ENCODE measurements at places on chromosomes 16 and 17.
A peak's percentile ranks its signal among the peaks of the same experiment; 100 is the strongest.

DNA sequence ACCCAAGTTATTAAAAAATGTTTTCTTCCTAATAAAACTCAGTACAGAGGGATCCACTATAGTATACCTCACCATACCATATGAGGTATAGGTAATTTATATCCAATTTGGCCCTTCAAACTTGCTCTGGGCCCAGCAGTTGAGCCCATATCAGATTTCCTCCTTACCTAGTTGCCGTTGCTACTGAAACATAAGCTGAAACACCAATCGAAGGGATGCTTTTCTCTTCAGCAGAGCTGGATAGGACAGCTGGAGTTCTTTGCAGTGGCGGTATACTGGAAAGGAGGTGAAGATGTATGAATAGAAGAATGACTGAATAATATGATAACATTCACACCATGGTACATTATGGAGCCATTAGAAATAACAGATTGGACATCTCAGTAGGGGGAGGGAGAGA lies 42.7 kb downstream of the TNRC6C start:
- DNase-seq: no peak

DNA sequence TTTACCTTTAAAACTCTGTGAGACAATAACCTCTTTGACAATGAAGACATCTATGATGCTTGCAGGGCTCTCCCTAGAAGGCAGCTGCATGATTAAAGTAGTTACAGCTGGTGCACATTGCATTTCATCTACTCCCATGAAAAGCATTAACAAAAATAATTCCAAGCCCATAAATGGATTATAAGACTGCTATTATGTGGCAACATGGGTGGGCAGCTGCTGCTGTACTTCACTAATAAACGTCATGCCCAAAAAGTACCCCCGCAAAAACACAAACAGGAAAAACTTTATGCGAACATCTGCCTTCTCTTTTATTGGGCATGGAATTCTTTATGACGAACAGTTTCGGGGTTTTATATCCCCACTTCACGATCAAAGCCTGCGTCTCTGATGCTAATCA lies 224.9 kb downstream of the CA10 start:
- no peak for DNase-seq

GRCh38 chr17:40097931-40098845 lies 2.2 kb downstream of the NR1D1 start:
- no peak for DNase-seq

GRCh38 chr17:57875290-57876022 lies 25.6 kb upstream of the MRPS23 start:
- DNase-seq: peak; percentile 56

DNA sequence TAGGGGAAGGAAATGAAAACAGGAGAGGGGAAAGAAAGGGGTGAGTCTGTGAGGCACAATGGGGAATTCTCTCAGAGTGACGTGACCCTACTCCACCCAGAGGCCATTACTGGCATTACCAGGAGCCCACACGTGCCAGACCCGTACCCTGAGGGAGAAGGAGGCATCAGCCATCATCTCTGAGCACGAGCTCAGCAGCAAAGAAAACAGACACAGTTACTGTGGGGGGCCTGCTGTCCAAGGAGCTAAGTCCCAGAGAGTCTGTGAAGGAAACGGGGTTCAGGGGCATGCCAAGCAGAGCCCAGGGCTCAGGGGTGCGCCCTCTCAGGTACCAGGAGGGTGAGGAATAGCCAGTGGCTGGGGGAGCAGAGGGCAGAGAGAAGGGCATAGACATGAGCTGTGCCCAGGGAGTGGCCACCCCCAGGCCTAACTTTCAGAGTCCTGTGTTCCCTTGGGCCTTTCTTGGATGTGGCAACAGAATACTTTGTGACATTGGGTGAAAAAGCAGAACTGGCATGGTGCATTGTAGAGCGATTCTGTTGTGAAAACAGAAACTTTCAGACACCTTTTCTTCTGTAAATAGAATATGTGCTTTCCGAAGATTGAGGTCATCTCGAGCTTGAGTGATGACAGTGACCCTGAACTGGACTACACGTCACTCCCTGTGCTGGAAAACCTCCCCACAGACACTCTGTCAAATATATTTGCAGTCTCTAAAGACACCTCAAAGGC lies 11.3 kb downstream of the TAF1C start:
- DNase-seq: peak; percentile 51

All from NCI-H1694 treated with DMSO at 0.1 percent for 48 hours (cell line).